ENCODE measurements at places on chromosomes 7 and 10.

DNA sequence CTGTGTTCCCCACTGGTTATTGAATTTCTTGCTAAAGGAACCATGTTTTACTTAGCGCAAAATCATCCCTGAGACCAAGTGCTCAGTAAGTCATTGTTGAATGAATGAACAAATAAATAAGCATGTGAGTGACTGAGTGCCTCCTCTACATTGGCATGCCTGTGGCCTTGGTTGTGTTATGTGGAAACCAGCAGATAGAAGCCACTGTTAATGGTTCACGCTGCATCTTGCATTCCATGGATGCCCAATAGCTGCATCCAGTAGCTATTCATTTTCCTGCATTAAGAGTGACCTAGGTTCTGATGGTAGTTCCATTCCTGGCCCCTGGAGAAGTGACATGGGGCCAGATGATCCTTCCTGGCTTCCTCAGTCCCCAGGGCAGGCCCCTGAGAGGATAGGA is 113.3 kb upstream of the BMPER start:
- no peak for DNase-seq

- no peak for DNase-seq
Measured at GRCh38 chr7:107890493-107890961, 456 bp upstream of the DLD start.

DNA sequence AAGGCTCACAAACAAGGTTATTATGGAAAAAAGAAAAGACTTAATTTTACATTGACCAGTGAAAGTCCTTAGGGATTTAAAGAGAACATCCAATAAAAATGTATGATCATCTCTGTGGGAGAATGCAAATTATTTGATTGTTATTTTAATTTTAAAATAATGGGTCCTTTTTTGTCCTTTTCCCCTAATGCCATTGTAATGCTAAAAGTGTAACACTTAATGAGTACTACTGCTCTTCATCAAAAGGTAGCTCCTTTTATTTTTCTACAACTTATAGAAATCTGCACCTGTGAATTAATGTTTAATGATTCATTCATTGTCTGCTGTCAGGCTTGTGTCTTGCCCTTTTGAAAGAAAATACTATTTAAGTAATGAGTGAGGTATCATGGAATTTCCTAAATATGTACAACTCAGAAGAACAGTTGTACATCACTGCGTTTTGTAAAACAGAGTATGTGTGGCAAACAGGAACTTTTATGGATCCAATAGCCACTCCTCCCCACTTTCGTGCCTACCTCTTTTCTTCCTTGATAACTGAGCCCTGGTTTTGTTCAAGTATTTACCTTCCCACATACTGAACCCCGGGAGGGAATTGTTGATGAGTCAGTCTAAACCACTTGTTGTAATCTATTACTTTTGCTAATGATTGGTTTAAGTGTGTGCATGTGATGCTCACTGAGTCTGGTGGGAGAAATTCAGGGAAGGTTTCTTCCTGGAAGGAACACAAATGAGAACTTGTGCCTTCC is 19.9 kb upstream of the TRUB1 start:
- DNase-seq, result no peak

- DNase-seq, result no peak
Measured at GRCh38 chr7:111096997-111097396, 6.1 kb downstream of the LRRN3 start.

DNA sequence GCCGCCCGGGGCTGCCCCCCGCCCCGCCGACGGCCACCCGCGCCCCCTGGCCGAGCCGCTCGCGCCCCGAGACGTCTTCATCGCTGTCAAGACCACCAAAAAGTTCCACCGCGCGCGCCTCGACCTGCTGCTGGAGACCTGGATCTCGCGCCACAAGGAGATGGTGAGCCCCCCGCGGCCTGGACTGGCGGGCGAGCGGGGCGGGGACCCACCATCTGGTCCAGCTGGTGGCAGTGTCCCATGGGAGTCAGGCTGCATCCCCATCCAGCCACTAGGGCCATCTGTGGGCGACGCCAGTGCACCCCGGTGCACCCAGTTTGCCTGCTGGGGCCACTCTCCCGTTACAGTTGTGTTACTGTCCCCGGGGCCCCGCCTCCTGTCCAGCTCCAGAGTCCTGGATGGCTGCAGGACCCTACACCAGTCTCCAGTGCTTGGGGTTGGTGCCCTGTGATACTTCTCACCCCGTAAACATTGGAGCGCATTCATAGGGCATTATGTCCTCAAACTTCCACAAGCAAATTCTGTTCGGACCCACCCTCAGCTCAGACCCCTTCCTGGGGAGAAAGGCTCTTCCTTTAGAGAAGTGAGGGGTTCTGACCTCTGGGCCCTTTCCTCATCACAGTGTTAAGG is 672 bp downstream of the LFNG start:
- no peak for DNase-seq

GRCh38 chr7:28497009-28497408 is 84.7 kb downstream of the CREB5 start:
- no peak for DNase-seq

DNA sequence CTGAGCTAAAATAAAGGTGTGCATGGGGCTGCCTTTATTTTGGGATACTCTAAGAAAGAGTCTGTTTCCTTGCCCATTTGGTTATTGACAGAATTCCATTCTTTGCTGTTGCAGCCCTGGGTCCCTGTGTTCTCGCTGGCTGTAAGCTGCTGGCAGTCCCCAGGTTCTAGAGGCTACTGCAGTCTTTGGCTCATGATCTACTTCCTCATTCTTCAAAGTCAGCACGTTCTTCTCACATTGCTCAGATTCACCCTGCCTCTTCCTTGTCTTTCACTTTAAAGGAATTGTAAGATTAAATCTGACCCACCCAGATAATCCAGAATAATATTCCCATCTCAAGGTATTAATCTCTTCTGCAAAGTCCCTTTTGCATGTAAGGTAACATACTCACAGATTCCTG is 620.3 kb downstream of the CCSER2 start:
- DNase-seq, result no peak

DNA sequence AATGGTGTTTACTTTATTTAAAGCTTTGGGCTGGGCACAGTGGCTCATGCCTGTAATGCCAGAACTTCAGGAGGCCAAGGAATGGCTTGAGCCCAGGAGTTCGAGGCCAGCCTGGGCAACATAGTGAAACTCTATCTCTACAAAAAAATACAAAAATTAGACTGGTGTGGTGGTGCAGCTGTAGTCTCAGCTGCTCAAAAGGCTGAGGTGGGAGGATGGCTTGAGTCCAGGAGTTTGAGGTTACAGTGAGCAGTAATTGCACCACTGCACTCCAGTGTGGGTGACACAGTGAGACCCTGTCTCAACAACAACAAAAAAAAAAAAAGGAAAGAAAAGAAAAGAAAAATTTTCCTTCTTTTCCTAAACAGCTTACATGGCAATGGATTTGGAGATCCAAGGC is 22.0 kb downstream of the SLC16A9 start:
- DNase-seq, result no peak

- DNase-seq, result no peak
Measured at GRCh38 chr10:24349379-24350001, 140.6 kb downstream of the KIAA1217 start.

DNA sequence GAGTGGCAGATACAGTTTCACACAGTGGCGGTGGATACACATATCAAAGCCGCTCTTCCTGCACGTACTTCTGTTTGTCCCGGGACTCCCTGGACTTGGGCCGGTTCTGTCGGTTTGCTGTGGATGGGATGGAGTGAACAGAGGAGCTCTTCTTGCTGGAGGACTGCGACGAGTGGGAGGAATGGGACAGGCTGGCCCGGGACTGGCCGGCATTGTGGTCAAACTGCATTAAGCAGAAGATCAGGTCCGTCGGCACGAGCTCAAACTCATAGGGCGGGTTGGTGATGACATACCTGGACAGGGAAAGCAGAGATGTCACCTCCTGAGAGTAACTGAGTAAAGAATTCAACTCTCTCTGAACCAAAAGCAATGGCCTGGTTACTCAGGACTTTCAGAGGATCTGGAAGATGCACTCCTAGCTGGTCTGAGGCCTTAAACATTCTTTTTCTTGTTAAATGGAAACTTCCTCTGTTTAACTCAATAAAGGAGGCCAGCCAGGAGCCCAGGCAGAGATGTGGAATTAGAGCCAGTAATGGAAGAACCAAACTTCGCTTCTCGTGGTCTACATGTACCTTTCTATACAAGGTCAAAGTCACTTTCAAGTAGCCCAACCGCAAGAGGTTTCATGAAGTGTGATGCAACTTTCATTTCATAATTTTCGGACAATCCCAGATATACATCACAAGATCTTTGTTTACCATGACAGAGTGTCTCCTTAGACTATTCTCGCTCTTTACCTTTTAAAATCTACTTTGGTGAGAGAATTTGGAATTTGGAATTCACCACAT is 750.2 kb downstream of the KCNMA1 start:
- no peak for DNase-seq

DNA sequence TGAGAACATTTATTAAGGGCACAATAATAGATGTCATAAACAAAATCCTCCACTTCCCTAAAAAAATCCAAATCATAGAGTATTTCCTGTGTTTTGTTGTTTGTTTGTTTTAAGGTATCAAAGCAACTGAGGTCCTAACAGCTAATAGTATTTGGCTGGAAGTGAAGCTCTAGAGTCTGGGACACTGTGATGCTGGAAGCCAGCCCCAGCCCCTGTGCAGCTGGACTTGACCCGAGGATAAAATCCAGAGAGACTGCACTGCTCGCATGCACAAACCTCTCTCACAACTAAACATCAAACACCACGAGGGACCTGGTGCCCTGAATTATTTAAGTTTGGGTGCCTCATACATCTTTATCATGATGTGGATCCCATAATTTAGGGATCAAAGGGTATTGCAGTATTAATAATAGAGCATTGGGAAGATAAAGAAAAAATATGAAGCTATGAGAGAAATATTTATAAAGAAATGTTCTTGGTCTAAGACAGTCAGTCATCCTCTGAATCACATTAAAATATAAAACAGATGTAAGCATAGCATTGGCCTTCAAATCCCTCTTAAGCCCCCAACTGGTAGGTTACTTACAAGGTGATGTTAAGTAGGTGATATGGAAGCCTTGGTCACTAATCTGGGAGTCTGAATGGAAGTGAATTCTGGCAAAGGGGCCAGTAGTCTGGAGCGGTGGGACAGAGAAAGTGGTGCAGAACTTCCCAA is 44.4 kb downstream of the CUBN start:
- DNase-seq, result no peak

GRCh38 chr7:41559426-41559825 is 143.5 kb downstream of the INHBA start:
- DNase-seq, result no peak

GRCh38 chr10:78959217-78959923 is 109.4 kb upstream of the ZMIZ1 start:
- DNase-seq, result no peak

DNA sequence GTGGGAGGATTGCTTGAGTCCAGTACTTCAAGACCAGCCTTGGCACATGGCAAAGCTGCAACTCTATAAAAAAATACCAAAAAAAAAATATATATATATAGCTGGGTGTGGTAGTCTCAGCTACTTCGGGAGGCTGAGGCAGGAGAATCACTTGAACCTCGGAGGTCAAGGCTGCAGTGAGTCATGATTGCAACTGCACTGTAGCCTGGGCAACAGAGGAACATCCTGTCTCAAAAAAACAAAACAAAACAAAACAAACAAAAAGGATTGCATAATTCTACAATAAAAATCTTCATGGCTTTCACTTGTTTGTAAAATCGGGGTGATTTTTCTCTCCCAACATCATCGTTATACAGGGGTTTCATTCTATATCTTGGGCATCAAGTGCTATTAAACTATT is 35.1 kb downstream of the GUSB start:
- no peak for DNase-seq

GRCh38 chr10:67115972-67116371 is 190.1 kb downstream of the LRRTM3 start:
- no peak for DNase-seq

DNA sequence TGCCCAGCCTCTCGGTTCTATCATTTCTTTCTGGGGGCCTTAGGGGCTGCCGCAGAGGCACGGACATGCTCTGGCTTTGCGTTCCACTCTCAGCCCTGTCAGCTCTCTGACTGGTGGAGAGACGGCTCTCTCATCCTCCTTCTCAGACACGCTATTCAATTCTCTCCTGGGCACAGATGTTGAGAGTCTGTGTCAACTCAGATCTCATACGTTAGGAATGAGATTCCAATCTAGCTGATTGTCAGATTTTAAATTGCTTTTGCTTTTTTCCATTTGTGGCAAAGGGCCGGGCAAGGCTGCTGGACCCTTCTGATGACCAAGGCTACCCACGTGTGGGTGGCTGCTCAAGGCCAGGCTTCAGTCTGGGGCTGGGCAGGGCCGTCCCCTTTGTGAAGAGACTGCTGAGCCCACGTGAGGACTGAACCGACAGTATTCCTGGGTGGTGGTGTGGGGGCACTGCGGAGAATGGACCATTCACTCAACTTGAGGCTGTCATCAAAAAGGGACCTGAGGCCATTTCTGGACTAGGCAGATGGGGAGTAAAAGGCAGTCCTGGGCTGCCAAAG is 71.5 kb downstream of the CLEC2L start:
- no peak for DNase-seq

GRCh38 chr7:111878785-111879184 is 316.5 kb upstream of the IMMP2L start:
- no peak for DNase-seq

DNA sequence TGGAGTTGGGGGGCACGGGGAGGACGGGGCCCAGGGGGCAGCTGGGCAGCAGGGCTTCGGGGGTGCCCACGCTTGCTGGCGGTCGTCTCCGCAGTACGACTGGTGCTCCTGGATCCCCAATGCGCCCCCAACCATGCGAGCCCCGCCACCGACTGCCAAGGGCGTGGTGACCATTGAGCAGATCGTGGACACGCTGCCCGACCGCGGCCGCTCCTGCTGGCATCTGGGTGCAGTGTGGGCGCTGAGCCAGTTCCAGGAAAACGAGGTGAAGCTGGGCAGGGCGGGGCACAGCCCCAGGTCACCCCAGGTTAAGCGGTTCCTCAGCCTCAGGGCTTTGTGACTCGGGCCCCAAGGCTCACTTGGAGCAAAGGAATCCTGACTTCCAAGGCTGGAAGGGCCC is 70.0 kb downstream of the ALOX5 start:
- DNase-seq, result no peak

DNA sequence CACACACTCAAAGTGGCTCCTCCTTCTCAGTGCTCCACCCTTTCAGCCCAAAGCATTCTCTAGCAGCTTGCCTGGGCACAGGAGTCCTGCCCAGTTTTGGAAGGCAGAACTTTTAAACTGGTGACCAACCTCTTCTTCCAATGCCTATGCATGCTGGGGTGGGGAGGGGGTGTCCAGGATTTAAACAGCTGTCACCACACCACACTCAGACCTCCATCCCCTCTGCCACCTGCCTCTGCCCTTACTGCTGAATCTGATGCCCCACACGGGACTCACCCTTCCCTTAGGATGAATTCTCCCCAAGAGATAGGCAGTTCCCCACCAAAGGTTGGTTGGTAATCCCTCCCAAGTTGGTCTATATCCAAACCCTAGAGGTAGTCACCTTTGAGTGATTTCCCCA is 50.2 kb downstream of the FRMPD2 start:
- DNase-seq, result no peak

- DNase-seq, result no peak
Measured at GRCh38 chr10:5411941-5412276, 448 bp upstream of the NET1 start.

All from stimulated activated CD8-positive, alpha-beta memory T cell treated with anti-CD3 and anti-CD28 coated beads, Interleukin-2, amount 100 ng/mL, for 1 hour (primary cell).